ENCODE measurements at places on chromosomes 12 and 14.

GRCh38 chr12:47602949-47603558 is 102.8 kb downstream of the RPAP3 start:
- DNase-seq = no peak

DNA sequence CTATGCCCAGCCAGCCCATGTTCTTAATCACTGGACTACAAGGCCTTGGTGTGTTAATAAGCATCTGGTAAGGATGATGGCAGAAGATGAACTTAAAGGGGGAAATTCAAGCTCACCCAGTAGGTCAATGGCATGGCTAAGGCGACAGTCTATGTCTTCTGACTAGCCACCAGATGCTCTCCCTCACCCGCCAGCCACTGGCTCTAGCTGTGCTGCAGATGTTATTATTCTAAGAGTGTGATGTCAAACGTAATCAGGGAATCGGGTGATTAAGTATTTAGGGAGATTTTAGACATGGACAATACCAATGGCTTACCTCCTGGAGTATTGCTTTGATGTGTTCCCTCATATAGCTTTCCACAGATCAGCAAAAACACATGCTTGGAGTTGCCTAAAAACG is 39.2 kb upstream of the MAX start:
- no peak for DNase-seq

DNA sequence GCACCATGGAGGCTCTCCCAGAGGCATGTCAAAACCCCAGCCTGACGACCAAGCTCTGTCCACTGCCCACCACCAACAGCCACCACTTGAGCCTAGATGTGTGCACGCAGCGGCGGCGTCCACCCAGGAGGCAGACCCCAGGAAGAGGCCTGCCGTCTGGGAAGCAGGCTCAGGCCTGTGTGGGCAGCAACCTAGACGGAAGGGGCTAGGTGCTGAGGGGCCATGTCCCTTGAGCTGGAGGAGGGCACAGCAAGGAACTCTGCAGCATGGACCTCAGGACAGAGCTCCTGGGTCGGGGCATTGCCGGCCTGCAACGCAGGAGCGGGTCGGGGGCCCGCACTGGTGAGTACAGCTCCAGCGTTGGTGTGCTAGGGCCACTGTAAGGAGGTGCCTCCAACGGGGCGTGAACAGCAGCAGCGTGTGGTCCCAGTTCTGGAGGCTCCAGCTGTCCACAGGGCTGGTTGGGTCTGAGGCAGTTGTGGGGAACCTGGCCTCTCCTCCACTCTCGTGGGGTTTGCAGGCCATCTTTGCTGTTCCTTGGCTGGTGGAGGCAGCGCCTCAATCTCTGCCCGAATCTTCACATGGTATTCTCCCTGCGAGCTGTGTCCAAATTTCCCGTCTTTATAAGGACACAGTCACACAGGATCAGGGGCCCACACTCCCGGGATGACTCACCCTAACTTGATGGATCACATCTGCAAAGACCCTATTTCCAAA is 20.5 kb downstream of the ZBTB42 start:
- peak; percentile 54 for DNase-seq

DNA sequence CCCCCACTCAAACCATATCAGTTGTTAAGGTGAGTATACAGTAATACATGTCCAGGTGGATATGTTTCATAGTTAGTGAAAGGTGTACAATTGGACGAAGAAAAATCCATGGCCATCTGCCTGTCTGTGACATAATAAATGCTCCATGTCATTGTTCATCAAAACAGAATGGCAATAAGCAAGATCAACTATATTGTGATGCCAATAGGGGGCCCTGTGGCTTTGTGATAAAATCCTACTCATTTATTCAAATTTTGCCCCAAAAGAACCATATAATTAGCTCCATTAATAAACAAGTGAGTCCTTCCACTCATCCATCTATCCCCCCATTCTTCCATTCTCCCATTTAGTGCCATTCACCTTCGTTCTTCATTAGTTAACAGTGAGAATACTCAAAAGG is 102.0 kb downstream of the MGST1 start:
- no peak for DNase-seq

GRCh38 chr12:84911271-84912197 is 1.1 kb downstream of the SLC6A15 start:
- DNase-seq = peak; percentile 56

GRCh38 chr14:23864259-23864658 is 89.3 kb upstream of the DHRS4 start:
- no peak for DNase-seq
